Left colon (tissue), 2 donors: ENCODE measurements at places on chromosomes 12 and 14. TPM values are rescaled to one million over a fixed set of nuclear protein-coding genes. Genes with fewer than 3 reads are reported as not detected.

- no peak for DNase-seq
Observed at GRCh38 chr12:56722832-56723231, 2.3 kb downstream of the NACA start.

CPSF2 gene
- total RNA-seq: 46.9 TPM

- no peak for DNase-seq
Observed at GRCh38 chr12:94753036-94753679, 102.8 kb upstream of the TMCC3 start.

DNA sequence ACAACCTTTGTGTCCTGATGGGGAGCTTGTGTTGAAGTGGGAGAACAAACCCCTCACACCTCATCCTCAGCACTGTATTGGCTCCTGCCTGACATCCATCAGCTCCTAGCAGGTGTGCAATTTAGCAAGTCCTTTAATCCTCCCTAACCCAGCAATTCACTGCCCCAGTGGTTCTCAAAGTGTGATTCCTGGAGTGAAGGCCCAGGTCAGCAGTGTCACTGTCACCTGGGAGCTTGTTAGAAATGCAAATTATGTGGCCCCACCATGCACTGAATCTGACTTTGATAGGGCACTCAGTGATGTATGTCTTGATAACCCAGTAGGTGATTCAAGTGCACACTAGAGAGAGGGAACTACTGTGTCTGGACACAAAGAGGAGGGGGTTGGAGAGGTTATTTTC is 133.6 kb downstream of the FGD4 start:
- DNase-seq: no peak

GPATCH2L gene
- 37.6 TPM for total RNA-seq
